LHCN-M2 (cell line): ENCODE measurements at places on chromosomes 3 and 15. TPM values are rescaled to one million over a fixed set of nuclear protein-coding genes. Genes with fewer than 3 reads are reported as not detected.

The CPEB1 gene
- total RNA-seq, result 6.0 and 6.3 TPM in 2 replicates

DNA sequence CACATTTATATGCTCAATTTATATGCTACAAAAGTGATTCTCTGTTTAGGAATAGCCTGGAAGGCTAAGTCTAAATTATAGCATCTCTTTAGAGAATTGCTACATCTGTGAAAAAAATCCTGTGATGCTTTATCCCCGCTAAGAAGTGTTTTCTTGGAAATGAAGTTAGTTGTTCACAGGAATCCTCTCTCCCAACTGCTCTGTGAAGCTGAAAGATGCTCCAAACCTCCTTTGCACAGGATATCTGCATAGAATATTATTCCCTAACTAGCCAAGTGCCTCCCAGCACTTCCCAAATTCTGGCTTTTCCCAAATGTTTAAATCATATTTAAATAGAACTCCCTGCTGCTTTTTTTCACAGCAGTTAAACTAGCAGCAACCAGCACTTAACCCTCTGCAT lies 132.2 kb downstream of the SRGAP3 start:
- no peak for DNase-seq

DNA sequence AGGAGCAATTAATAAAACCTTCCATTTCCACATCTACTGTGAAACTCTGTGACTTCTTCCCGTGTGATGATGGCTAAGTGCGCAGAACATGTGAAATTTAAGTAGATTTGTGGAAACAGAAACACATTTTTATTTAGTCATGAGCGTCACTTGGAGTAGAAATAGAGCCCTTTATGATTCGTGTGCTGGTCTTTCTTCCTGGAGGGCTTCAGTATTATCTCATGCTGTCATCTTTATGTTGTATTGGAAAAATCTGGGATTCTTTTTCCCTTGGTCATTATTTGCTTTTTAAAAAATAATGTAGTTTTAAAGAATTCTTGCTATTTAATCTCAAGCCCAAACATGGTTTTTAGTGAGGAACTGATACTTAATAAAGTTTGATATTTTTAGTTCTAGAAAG lies 284.0 kb upstream of the CTDSPL start:
- no peak for DNase-seq

DNA sequence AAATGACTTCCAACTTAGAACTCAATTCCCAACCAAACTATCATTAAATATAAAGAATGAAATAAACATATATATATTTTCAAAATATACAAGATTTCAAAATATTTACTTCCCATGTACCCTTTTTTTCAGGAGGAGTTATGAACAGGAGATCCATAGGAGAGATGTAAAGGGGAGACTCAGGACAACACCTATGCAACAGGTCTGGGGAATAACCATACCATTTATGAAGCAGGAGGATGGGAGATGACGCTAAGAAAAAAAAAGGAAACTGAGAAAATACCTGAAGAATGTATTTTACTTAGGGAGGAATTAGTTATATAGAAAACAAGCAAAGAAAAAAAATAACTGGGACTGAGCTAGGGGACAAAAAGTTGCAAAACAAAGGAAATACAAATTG lies 23.8 kb downstream of the INTS14 start:
- DNase-seq, result no peak

DNA sequence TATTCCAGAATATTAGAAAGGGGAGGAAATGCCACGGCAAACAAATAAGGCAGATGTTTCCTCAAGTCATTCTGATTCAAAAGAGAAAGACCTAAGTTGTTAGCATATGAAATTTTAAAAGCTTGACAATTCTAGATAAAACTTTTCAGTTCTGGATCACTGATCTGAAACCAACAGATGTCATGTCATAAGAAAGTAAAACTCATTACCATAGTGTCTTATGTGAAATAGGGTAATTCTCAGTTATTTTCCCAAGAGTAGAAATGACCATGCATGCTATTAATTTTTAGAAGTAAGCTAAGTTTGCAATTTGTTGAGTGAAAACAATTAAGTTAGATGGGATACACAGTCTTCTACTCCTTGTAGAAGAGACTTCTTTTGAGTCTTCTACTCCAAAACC lies 630.3 kb downstream of the NAALADL2 start:
- DNase-seq, result no peak
